Spinal cord (tissue), 10 donors: ENCODE measurements at places on chromosomes 2 and 18. TPM values are rescaled to one million over a fixed set of nuclear protein-coding genes. Genes with fewer than 3 reads are reported as not detected.
A peak's percentile ranks its signal among the peaks of the same experiment; 100 is the strongest.

The EVX2 gene
- total RNA-seq, result 0.17 TPM

- no peak for DNase-seq
Measured at GRCh38 chr2:45283764-45284620, 274.7 kb upstream of the SIX2 start.

GRCh38 chr2:44618251-44619023, 256.7 kb downstream of the CAMKMT start:
- peak; percentile 2 for DNase-seq

The PXDN gene
- 53.5 TPM for total RNA-seq

DNA sequence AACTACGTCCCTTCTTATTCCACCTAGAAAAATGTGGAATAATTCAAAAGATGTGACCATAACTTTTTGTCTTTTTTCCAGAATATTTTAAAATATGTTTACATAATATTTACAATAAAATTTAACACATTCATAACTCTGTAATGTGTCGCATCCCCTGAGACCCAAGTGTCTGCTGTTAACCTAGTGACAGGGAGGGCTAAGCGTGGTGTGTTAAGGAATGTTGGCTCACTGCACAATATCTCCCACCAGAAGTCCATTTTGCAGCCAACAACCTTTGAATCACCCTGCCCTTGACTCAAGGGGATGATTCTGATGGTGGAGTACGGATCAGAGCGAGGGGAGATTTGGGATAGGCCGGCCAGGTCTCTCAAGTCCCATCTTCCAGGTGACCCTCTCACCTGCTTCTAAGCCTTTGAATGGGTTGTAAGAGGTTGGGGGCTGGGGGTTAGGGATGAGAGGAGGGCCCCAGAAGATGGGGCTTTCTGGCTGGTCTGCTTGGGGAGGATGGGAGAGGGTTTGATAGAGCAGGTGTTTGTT, 43.3 kb downstream of the SERTAD2 start:
- DNase-seq, result no peak

DNA sequence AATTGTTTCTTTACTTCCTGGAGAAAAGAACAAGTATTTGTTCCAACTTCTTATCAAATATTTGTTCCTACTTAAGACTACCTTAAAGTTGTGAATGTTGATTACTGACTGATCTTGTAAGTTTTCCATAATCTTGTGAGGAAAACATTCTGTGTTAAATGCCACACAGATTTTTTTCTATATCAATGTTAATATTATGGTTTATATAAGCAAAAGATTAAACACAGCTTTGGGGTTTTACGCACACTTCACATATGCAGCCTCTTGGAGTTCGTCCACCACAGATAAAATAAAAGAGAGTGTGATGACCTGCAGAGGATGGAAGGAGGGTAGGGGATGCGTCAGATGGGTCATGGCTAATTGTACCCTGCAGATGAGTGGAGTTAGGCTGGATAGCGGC, 780.0 kb upstream of the SALL3 start:
- no peak for DNase-seq

DNA sequence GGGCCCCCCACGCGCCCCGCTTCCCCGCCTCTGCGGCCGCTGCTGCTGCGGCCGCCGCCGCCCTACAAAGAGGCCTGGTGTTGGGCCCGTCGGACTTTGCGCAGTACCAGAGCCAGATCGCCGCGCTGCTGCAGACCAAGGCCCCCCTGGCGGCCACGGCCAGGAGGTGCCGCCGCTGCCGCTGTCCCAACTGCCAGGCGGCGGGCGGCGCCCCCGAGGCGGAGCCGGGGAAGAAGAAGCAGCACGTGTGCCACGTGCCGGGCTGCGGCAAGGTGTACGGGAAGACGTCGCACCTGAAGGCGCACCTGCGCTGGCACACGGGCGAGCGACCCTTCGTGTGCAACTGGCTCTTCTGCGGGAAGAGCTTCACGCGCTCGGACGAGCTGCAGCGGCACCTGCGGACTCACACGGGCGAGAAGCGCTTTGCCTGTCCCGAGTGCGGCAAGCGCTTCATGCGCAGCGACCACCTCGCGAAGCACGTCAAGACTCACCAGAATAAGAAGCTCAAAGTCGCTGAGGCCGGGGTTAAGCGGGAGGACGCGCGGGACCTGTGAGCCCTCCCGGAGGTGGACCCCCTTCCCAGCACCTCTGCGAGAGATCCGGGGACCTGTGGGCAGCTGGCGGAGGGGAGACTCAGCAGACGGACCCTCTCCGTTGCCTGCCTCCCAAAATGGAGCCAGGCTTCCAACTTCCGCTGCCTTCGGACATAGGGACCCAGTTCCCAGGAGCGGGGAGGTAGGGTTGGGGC, 1.9 kb downstream of the SP5 start:
- no peak for DNase-seq

The IL36G gene
- total RNA-seq, result 0.28 TPM

The TOGARAM2 gene
- total RNA-seq, result 1.3 TPM

- no peak for DNase-seq
Measured at GRCh38 chr2:43192744-43193651, 33.4 kb downstream of the ZFP36L2 start.

- DNase-seq, result no peak
Measured at GRCh38 chr2:159542101-159542500, 74.2 kb downstream of the BAZ2B start.

- DNase-seq, result no peak
Measured at GRCh38 chr2:177501186-177501585, 108.6 kb downstream of the AGPS start.

The SKOR2 gene
- total RNA-seq, result 0.55 TPM

- DNase-seq, result no peak
Measured at GRCh38 chr18:74183130-74183529, 34.8 kb downstream of the TIMM21 start.

The INHA gene
- 0.10 TPM for total RNA-seq
